Stimulated activated naive CD8-positive, alpha-beta T cell treated with anti-CD3 and anti-CD28 coated beads, Interleukin-15, Interleukin-2, amounts not matched to agents 100 U/mL and 50 U/mL, for 24 hours (primary cell): ENCODE measurements at places on chromosomes 6 and 20.

DNA sequence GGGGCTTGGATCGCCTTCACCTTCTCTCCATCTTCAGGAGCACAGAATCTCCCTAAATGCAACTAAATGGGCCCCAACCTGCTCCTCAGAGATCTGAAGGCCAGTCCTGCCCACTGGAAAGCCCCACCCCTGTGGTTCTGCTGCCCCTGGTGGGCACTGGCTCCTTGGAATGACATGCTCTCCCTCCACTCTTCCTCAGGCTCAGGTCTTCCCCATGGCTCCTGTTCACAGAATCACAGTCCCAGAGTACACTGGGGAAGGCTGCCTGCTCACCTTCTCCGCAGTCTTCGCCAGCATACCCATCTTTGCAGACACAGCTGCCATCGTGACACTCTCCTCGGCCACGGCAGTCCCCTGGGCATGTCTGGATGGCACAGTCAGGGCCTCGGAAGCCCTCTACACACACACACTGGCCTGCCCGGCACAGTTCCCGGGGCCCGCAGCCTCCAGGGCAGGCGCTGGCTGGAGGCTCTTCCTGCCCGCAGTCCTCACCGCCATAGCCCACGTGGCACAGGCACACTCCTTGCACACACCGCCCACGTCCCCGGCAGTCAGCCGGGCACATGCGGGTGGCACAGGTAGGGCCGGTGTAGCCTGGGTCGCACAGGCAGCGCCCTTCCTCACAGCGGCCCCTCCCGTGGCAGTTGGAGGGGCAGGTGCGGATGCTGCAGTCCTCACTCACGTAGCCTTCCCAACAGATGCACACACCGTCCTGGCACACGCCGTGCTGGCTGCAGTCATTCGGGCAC lies 13.6 kb downstream of the TNXB start:
- no peak for DNase-seq

GRCh38 chr6:164825386-164825785 lies 484.0 kb downstream of the C6orf118 start:
- no peak for DNase-seq

DNA sequence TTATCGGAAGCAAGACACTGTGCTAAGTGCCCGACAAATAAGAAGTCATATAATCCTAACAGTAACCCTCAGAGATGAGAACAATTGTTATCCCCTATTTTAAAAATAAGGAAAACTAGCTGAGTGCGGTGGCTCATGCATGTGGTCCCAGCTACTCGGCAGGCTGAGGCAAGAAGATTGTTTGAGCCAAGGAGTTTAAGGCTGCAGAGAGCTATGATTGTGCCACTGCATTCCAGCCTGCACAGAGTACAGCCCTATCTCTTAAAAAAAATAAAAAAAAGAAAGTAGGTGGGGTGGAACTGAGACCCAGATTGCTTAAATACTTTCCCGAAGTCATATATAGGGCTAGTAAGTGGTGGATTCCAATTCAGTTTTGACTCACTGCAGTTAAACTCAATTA lies 84.7 kb downstream of the UST start:
- no peak for DNase-seq

GRCh38 chr6:135121434-135121833 lies 59.7 kb upstream of the MYB start:
- no peak for DNase-seq

DNA sequence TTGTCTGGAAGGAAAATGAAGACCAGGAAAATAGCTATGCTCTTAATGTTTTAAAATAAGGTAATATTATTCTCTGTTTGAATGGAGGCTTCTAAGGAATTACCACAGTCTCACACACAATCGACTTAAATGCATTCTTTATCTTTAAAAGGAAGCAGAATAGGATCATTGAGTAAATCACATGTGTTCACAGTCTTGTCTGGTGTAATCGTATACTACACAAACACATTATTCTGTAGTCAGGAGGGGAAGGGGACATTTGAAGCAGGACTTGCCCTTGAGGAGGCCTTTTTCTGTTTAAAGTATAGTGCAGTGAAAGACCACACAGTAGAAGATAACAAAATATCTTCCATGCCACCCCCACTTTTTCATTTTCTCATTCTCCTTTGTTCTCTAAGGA lies 20.6 kb upstream of the REV3L start:
- no peak for DNase-seq

DNA sequence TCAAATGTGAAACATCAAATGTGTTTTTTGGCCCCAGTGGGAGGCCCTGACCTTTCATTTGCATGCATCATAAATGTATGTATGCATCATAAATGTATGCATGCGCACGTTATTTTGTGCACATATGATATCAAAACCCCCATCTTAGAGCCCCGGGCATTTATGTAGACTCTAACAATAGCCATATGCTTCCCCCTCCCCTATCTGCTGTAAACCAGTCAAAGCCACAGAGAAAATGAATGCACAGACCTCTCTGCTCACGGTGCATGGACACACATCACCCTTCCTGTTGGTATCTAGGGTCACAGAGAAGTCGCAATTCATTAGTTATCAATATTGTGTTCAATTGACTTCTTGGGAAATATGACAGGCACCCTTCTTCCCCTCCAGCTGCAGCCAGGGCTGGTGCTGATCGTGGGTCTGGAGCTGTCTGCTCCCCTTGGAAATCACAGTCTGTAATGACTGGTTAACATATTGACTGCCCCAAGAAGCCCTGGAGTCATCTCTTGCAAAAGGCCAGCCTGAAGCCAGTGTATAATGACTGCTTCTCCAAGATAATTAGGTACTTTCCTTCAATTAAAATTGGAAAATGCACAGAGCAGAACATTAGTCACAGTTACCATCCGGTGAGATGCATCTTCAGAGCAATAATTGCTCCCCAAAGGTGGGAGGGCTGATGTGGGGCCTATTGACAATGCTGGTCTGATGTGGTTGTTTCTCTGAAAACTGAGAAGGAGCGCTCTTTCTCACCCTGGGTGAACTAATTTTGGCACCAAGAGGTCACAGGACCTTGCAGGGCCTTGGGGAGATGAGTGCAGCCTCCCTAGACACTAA lies 532.2 kb downstream of the CDH26 start:
- DNase-seq, result no peak

GRCh38 chr6:69795469-69796072 lies 1.2 kb downstream of the LMBRD1 start:
- DNase-seq, result no peak

DNA sequence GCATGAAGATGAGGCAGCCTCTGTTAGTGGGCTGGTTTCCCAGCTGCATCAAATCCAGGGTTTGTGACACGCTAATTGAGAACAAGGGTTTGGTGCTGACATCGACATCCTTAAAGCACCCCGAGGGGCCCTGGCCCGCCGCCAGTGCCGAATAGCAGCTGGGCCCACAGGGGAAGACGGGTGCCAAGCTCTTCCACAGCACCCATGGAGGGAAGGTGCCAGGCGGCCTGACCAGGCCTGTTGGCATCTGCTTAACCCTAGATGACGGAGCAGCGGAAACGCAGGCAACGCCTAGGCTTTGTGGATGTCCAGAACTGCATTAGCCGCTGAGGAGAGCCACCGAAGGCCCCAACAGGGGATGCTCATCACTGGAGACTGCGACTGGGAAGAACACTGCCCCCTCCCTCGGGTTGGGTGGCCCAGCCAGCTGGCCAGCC lies 16.0 kb downstream of the UQCC2 start:
- DNase-seq, result no peak

DNA sequence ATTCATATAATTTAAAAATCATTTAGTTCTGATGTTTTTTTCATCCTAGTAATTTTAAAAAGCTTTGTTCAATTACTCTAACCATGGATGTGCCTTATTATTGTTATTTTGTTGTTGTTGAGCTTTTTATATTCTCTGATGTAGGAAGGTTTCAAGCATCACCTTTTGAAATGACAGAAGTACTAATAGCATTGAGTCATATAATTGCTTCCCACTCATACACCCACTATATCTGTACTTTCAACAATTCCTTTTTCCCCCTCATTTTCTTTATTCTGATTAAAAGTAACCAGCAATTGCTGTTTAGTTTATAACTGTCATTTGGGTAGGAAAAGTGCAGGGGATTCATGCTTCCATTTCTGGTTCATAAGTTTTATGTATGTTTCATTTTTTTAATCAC lies 38.6 kb downstream of the DNAH8 start:
- no peak for DNase-seq

- no peak for DNase-seq
Observed at GRCh38 chr6:39053016-39053624, 4.5 kb downstream of the GLP1R start.

- peak; percentile 12 for DNase-seq
Observed at GRCh38 chr20:5918856-5919625, 31.3 kb downstream of the TRMT6 start.

DNA sequence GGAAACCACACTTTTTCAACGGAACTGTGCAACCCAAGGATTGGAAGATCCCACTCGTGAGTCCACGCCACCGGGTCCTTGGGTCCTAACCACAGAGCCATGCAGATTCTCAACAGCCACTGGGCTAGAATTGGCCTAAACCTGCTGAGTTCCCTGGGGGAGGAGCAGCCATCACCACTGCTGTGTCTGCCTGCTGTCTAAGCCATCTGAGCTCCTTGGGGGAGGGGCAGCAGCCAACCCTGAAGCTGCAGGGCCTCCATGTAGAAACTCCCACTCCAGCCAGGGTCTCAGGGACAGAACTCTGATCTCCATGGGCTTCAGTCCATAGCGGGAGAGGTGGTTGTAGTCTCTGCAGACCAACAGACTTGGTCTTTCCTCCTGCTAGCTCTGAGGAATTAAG lies 154.6 kb upstream of the VGLL2 start:
- no peak for DNase-seq

- DNase-seq, result no peak
Observed at GRCh38 chr6:138885156-138885819, 89.4 kb downstream of the ECT2L start.

DNA sequence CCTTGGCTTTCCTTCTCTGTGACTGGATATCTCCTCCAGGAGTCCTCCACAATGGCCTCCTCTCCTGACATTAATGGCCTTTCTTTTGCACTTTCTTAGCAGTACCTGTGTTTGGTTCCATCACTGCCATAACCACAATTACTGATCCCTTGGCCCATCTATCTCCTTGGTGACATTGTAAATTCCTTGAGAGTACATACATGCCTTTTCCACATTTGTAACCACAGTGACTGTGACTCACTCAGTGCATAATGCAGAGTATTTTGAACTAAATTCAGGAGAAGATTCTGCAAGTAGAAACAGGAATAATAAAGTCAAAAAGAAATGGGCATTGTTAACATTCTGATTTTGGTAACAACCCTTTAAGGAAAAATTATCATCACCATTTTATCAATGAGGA lies 197.2 kb upstream of the SOX4 start:
- no peak for DNase-seq

- DNase-seq, result no peak
Observed at GRCh38 chr6:137722749-137723272, 144.2 kb upstream of the TNFAIP3 start.

DNA sequence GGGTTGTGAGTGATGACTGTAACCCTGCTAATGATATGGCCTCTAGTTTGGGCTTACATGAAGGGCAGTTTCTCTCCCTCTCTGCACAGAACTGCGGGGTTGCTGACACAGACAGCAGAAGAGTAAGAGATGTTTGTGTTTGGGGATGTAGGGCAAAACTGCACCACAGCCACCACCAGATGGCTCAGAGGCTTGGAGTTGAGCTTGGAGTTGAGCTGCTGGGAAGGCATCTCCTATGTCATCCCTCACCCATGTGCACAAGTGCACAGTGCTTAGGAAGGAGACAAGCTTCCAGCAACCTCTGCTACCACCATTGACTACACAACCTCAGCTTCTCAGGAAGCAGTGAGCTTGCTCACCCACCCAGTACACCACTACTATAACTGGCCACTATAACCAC lies 303.9 kb upstream of the DEFB112 start:
- no peak for DNase-seq

- DNase-seq, result no peak
Observed at GRCh38 chr6:82080767-82081166, 166.8 kb downstream of the IBTK start.

GRCh38 chr6:118893064-118893806 lies 717 bp upstream of the ASF1A start:
- DNase-seq, result peak; percentile 36

DNA sequence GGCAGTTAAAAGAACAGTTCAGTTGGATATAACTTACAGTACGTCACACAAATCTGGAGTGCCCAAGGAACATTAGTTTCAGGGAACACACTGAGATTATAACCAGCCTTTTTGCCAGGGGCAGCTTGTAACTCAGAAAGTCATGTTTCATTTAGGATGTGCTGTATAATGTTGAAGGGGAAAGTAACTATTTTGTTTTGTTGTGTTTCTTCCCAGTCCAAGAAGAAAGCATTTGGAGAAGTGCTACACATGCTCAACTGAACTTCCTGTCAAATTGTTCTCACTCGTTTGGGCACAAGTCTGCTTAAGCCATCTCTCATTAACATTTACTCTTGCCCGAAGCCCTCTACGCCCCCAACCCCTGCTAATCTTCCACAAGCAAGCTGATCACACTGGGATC lies 157.9 kb downstream of the BTBD9 start:
- DNase-seq, result no peak

- no peak for DNase-seq
Observed at GRCh38 chr6:30886897-30887255, 2.6 kb downstream of the DDR1 start.

GRCh38 chr6:100023798-100024197 lies 29.8 kb upstream of the MCHR2 start:
- DNase-seq, result no peak

- no peak for DNase-seq
Observed at GRCh38 chr20:24633026-24633425, 163.6 kb downstream of the SYNDIG1 start.

- no peak for DNase-seq
Observed at GRCh38 chr20:53865901-53866793, 204.2 kb downstream of the BCAS1 start.

- no peak for DNase-seq
Observed at GRCh38 chr6:106103728-106104109, 17.6 kb downstream of the PRDM1 start.
